T-helper 17 cell (primary cell): ENCODE measurements at places on chromosomes 2 and 18.

- H3K4me3 ChIP-seq, result no peak overlapping the region
- peaks cover 4% of the 10 kb centered on the region for H3K4me1 ChIP-seq
- no peaks in the 10 kb centered on the region for H3K27me3 ChIP-seq
- no peak overlapping the region for H3K27ac ChIP-seq
These were observed 101.7 kb upstream of the ZFP36L2 start for GRCh38 chr2:43328133-43328532.

GRCh38 chr2:139259422-139260051, 479.3 kb upstream of the NXPH2 start:
- H3K27me3 ChIP-seq, result no peaks in the 10 kb centered on the region
- no peaks in the 10 kb centered on the region for H3K4me1 ChIP-seq
- no peak overlapping the region for H3K27ac ChIP-seq
- DNase-seq, result no peak
- no peak overlapping the region for H3K4me3 ChIP-seq

DNA sequence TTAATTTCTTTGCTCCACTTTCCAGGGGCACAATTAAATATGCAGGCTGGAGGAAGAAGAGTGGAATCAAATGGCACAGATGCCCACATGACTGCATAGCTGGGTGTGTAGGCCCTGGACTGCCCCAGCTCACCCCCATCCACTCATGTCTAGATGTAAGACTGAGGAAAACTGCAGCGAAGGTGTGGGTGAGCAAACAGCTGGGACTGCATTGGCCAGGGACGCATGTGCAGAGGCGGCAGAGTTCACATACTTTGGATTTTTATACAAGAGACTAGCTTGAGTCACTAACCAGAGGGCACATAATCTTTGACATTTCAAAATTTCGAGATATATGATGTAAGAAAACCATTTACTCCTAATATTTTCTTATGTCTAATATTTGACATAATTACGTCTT, 60.1 kb downstream of the SPIRE1 start:
- peaks cover 9% of the 10 kb centered on the region for H3K4me1 ChIP-seq
- H3K27me3 ChIP-seq, result no peaks in the 10 kb centered on the region
- no peaks in the 10 kb centered on the region for H3K36me3 ChIP-seq
- H3K27ac ChIP-seq, result peak overlapping the region; percentile 24
- no peak overlapping the region for H3K4me3 ChIP-seq

GRCh38 chr2:117957616-117958015, 56.3 kb downstream of the CCDC93 start:
- DNase-seq, result no peak
- H3K27me3 ChIP-seq, result no peaks in the 10 kb centered on the region
- H3K4me3 ChIP-seq, result no peak overlapping the region
- peaks cover 7% of the 10 kb centered on the region for H3K4me1 ChIP-seq

GRCh38 chr2:235034265-235035118, 82.7 kb downstream of the SH3BP4 start:
- no peaks in the 10 kb centered on the region for H3K4me1 ChIP-seq
- peaks cover 33% of the 10 kb centered on the region for H3K27me3 ChIP-seq
- H3K4me3 ChIP-seq, result no peak overlapping the region
- H3K36me3 ChIP-seq, result peaks cover 3% of the 10 kb centered on the region
- no peak overlapping the region for H3K27ac ChIP-seq

DNA sequence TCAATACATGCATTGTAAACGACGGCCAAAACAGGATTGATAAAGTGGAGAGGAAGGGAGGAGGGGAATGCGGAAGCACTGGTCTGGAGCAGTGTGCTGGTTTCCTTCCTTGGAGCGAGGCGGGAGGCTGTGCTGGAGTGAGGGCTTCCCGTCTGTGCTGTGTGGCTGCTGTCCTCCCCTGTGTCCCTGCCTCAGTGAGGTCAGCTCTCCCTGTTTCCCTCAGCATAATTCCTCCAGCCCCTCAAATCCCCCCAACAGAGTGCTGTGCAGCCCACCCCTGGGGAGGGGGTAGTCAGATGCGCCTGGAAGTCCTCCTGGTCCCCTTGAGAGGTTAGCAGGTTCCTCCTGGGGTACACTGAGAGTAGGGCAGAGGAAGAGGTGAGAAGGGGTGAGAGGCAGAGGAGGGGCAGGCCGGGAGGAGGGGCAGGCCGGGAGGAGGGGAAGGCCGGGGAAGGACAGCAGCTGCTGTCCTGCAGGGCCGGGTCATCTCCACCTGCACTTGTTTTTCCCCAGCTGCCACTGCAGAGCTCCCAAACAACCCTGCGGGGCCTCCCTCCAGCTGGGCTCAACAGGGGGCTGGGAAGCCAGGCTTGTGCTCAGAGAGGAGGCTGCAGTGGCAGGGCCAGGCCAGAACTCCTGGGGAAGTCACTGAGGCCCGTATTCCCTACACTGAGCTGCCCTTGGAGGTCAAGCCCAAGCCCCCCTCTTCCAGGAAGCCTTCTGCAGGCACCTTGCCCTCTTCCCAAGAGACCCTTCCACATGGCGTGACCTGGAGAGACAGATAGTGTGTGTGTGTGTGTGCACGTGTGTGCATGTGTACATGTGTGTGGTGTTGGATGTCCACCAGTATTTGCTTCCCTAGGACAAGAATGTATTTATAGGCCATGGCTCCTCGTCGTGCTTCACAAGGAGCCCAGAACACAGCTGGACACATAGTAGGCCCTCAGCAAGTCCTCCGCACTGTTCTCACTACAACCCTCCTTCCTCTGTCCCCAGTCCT, 13.2 kb upstream of the ATP6V1B1 start:
- no peaks in the 10 kb centered on the region for H3K4me1 ChIP-seq
- no peak for DNase-seq
- no peak overlapping the region for H3K4me3 ChIP-seq
- H3K27me3 ChIP-seq, result peaks cover 37% of the 10 kb centered on the region
- peaks cover 3% of the 10 kb centered on the region for H3K36me3 ChIP-seq

GRCh38 chr2:78546843-78547242, 478.7 kb upstream of the REG3G start:
- no peaks in the 10 kb centered on the region for H3K27me3 ChIP-seq
- no peak overlapping the region for H3K4me3 ChIP-seq
- H3K27ac ChIP-seq, result no peak overlapping the region
- H3K36me3 ChIP-seq, result no peaks in the 10 kb centered on the region
- no peaks in the 10 kb centered on the region for H3K4me1 ChIP-seq
- no peak for DNase-seq

DNA sequence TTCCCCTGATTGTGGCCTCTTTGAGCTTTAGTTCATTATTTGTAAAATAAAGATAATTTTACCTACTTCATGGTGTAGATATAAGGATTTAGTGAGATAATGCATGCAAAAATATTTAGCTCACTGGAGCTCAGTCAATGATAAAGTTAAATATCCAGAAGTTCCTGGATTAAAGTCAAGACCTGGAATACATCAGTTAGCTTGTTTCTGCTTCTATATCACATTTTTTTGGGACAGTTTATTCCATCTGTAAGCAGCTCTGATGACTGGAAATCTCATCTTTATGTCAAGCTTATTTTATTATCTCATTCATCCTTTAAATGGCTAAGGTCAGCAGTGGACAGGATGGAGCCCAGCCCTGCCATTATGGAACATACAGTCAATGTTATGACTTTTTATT, 152.0 kb downstream of the EVA1A start:
- no peak overlapping the region for H3K27ac ChIP-seq
- no peak for DNase-seq
- no peaks in the 10 kb centered on the region for H3K36me3 ChIP-seq

- no peak overlapping the region for H3K27ac ChIP-seq
- no peak for DNase-seq
- H3K4me3 ChIP-seq, result no peak overlapping the region
These were observed 33.0 kb downstream of the FARSB start for GRCh38 chr2:222622910-222623309.

GRCh38 chr2:74253306-74253970, 55.0 kb downstream of the MTHFD2 start:
- DNase-seq, result no peak
- H3K4me3 ChIP-seq, result no peak overlapping the region
- no peaks in the 10 kb centered on the region for H3K27me3 ChIP-seq
- peaks cover 14% of the 10 kb centered on the region for H3K4me1 ChIP-seq
- peaks cover 9% of the 10 kb centered on the region for H3K36me3 ChIP-seq

- peaks cover 27% of the 10 kb centered on the region for H3K4me1 ChIP-seq
- peak; percentile 21 for DNase-seq
- no peaks in the 10 kb centered on the region for H3K36me3 ChIP-seq
These were observed 87.2 kb downstream of the LONRF2 start for GRCh38 chr2:100235098-100235497.

DNA sequence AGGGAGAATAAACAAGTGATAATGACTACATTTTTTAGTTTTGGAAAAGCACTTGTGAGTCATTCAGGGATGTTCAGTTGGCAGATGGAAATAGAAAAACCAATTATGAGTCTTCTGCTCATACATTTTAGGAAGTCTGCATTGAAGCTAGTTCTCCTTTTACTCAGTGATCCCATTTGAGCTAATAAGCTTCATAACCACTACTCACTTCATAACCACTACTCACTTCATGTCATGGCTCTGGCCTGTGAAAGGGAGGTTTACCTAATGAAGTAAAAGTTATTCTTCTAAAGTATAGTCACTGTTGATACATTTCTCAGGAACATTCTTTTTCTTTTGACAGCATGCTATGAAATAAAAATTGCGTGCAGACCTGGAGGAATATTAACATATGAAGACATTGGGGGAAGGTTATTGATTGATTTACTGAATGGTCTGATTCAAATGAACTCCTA, 948.7 kb downstream of the TSN start:
- no peaks in the 10 kb centered on the region for H3K36me3 ChIP-seq
- no peak overlapping the region for H3K27ac ChIP-seq
- no peaks in the 10 kb centered on the region for H3K27me3 ChIP-seq
- no peaks in the 10 kb centered on the region for H3K4me1 ChIP-seq

DNA sequence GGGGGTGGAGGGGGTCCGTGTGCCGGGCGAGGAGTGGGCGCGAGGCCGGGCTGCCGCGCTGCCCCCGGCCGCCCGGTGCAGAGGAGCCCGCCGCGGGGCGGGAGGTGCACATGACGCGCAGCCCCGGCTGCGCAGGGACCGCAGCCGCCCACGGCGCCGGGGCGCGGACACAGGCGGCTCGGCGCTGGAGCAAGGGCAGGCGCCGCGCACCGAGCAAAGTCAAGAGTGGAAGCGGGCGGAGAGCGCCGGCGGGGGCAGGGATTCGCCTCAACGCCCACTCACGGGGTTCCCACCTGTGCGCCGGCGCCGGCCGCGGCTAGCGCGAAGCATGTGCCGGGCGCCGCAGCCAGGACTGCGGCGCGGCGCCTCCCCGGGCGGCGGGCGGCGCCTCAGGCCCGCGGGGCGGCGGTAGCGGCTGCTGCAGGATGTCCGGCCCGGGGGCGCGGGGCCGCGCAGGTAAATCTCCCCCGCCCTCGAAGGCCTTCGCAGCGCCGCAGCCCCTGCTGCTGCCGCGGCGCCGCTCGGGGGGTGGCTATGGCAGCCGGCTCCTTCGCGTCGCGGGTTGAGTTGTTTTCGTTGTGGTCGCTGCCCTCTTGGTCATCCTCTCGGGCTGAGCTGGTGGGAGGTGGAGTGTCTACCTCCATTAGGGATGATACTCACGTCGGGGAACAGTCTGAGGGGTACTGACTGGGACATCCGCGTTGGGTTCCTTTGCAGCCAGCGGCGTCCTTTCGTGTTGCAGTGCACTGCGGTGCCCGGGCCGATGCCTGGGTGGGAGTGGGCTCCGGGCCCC, 216.3 kb upstream of the DTNA start:
- peaks cover 14% of the 10 kb centered on the region for H3K27me3 ChIP-seq
- no peak for DNase-seq
- H3K4me3 ChIP-seq, result no peak overlapping the region

GRCh38 chr2:109636317-109636716, 22.2 kb downstream of the SOWAHC start:
- H3K36me3 ChIP-seq, result no peaks in the 10 kb centered on the region
- no peak overlapping the region for H3K4me3 ChIP-seq
- H3K27ac ChIP-seq, result no peak overlapping the region
- no peak for DNase-seq
- peaks cover 5% of the 10 kb centered on the region for H3K4me1 ChIP-seq

DNA sequence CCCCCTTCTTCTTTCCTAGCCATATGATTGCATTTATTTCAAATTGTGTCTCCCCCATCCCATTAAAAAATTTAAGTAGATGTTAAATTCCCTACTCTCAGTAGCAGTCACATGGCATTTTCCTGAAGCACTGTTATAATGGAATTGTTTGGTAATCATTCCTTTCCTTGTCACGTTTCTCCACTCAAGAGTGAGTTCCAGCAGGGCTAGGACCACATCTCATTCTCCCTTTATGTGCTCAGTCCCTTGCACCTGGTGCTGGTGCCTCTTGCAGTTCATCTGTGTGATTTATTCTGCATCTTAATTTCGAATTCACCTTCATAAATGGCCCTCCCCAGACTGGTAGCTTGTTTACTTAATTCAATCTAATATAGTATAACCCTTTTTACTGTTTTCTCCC, 70.3 kb upstream of the NOSTRIN start:
- H3K27ac ChIP-seq, result no peak overlapping the region
- H3K27me3 ChIP-seq, result no peaks in the 10 kb centered on the region
- no peak overlapping the region for H3K4me3 ChIP-seq

- no peak for DNase-seq
- H3K27ac ChIP-seq, result no peak overlapping the region
- peaks cover 25% of the 10 kb centered on the region for H3K4me1 ChIP-seq
- no peaks in the 10 kb centered on the region for H3K36me3 ChIP-seq
- H3K4me3 ChIP-seq, result peak overlapping the region; percentile 90
- H3K27me3 ChIP-seq, result no peaks in the 10 kb centered on the region
These were observed 529 bp downstream of the SEMA4C start for GRCh38 chr2:96869281-96869821.

- H3K4me1 ChIP-seq, result peaks cover 49% of the 10 kb centered on the region
- no peaks in the 10 kb centered on the region for H3K27me3 ChIP-seq
- peak within 1 kb of the TSS; percentile 91 for H3K4me3 ChIP-seq
- DNase-seq, result peak; percentile 50
- no peaks in the 10 kb centered on the region for H3K36me3 ChIP-seq
- peak within 1 kb of the TSS; percentile 96 for H3K27ac ChIP-seq
These were observed at the start of gene INPP5D for GRCh38 chr2:233059797-233060500. INPP5D (plus strand) TSS chr2:233060342; CDS start chr2:233060479, 137 bp downstream.

DNA sequence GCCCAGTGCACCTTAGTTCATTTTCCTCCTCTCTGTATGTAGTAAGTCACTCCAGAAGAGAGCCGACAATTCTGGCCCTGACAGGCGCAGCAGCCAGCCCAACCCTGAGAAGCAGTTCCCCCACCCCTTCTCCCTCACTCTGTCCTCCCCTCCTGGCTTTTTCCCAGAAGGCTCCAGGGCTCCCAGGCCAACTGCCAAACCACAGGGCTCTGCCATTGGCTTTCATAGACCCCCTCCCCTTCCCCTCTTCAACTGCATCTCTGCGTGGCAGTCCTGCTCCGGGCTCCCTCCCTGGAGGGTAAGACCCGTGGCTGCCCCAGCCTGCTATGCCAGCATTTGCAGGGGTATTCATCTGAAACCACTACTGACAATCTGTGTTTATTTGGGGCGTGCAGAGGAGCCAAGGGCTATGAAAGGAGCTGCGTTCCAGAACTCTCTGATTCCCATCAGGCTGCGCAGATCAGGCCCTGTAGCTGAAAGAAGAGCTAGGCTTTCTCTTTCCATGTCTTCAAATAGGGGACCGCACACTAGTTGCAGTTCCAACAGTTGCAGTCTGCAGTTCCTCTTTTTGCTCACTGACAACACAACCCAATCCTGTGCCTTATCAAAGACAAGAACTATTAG, 388.6 kb upstream of the TNP1 start:
- H3K36me3 ChIP-seq, result no peaks in the 10 kb centered on the region
- no peaks in the 10 kb centered on the region for H3K4me1 ChIP-seq
- H3K27me3 ChIP-seq, result peaks cover 9% of the 10 kb centered on the region
- no peak for DNase-seq
